Smooth muscle cell of the coronary artery (primary cell): ENCODE measurements at places on chromosomes 3 and 15. TPM values are rescaled to one million over a fixed set of nuclear protein-coding genes. Genes with fewer than 3 reads are reported as not detected.

CTXN2 gene
- not detected in 2 replicates for total RNA-seq

LRRC34 gene
- 1.2 and 2.0 TPM in 2 replicates for total RNA-seq

SUSD5 gene
- total RNA-seq = 5.0 and 9.6 TPM in 2 replicates

TMEM45A gene
- total RNA-seq = 48.6 and 56.3 TPM in 2 replicates

HESX1 gene
- 0.15 TPM in 1 of 2 replicates, not detected in the other for total RNA-seq

CATSPER2 gene
- total RNA-seq = 0.45 and 0.59 TPM in 2 replicates

PPP4R2 gene
- total RNA-seq = 36.7 and 63.7 TPM in 2 replicates

BBX gene
- total RNA-seq = 29.0 and 43.8 TPM in 2 replicates
